ENCODE measurements at places on chromosomes 11 and 22.

GRCh38 chr11:33866936-33867335 lies 24.9 kb downstream of the LMO2 start:
- DNase-seq, result no peak

- no peak for DNase-seq
These were observed 61.4 kb upstream of the PTPRJ start for GRCh38 chr11:47918882-47919495.

- DNase-seq, result no peak
These were observed 1.5 kb upstream of the TRABD start for GRCh38 chr22:50184004-50184901.

GRCh38 chr11:76074148-76075095 lies 131.9 kb downstream of the WNT11 start:
- no peak for DNase-seq

DNA sequence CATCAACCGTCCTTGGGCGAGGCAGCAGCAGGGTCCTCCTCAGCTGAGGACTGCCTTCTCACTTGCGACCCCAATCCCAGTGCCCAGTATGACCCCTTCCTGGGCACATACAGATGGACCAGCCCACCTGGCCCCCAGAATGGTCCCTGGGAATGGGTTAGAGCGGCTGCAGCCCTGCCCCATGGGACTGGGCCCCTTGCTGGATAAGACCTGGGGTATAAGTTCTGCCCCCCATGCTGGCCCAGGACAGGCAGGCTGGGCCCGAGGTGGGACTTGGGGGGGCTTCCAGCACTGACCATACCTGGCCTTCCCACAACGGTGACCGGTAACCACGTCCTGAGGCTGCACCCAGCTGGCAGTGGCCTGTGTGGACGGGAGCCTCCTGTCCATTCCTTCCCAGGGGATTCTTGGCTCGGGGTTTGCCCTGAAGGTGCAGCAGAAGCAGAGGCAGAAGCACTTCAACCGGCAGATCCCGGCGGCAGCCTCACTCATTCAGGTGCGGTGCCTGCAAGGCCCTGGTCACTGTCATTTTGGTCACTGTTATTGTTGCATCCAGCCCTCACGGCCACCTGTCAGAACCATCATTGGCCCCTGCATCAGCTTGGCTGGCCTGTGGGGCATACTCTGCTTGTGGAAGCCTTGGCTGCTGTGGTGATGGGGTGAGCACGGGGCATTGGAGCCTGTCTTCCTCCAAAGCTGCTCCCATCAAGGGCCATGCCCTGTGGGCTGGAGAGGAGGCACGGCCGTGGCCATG lies 114.8 kb downstream of the KCNQ1OT1 start:
- DNase-seq, result no peak

- DNase-seq, result no peak
These were observed 35.6 kb upstream of the EHF start for GRCh38 chr11:34585304-34585734.

DNA sequence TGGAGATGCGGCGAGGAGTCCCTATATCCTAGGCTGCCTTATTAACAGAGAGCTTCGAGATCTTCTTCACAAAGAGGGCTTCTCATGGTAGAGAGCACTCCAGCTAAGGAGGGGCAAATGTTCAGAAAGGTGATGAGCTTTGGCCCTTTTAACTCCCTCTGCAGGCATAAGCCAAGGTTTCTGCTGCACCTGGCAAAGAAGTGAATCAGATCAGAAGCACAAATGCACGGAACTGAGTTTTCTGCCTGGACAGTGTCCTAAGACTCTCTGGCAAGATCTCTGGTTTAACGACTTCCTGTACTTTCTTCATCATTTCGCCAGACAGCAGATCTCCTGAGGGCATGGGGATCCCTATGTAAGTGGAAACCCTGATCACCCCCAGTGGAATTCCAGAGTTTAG lies 37.2 kb downstream of the POU2AF3 start:
- DNase-seq, result no peak

GRCh38 chr11:126841999-126842398 lies 158.6 kb downstream of the KIRREL3 start:
- no peak for DNase-seq

DNA sequence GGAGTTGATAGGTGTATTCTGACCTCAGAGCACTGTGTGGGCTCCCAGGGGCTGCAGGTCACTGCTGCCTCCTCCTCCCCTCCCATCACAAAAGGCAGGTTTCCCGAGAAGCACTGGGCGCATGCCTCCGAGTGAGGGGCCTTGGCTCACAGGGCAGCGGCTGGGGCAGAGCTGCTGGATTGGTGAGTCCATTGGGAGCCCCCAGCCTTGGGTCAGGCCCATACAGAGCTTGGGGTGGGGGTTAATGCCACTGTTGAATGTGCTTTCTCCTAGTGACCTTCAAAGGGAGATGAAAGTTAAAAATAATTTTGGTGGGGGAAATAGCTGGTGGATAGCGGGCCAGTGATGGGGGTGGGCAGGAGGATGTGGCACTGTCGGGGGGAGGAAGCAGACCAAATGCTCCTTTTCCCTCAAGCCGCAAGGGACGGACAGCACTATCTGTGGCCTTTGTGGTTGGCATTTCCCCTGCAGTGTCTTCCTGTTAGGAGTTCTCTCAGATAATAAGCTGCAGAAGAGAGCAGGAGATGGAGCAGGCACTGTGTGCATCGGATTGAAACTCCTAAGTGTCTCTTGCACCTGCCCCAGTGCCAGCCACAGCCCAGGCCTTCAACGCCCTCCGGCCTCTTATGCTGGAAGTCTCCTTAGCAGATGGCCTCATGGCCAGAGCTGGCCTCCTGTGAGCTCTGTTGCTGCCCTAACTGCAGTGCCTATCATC lies 3.2 kb downstream of the TUBA8 start:
- no peak for DNase-seq

- no peak for DNase-seq
These were observed 75.2 kb downstream of the DDIAS start for GRCh38 chr11:82976786-82977185.

- DNase-seq, result no peak
These were observed 217.6 kb downstream of the CADM1 start for GRCh38 chr11:115286614-115287013.

DNA sequence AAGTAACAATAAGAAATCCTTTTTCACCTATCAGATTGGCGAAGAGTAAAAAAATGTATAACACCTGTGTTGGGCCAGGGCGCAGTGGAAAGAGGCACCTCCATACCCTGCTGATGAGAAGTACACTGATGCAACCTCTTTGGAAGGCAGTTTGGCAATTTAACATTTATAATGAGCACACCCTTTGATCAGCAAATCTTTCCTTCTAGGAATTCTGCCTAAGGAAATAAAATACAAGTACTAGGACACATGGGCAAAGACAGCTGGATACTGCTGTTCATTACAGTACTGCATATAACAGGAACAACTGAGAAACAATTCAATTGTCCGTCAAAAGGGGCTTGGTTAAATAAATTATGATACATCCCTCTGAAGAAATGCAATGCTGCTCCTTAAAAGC lies 110.1 kb downstream of the RPL27A start:
- no peak for DNase-seq

DNA sequence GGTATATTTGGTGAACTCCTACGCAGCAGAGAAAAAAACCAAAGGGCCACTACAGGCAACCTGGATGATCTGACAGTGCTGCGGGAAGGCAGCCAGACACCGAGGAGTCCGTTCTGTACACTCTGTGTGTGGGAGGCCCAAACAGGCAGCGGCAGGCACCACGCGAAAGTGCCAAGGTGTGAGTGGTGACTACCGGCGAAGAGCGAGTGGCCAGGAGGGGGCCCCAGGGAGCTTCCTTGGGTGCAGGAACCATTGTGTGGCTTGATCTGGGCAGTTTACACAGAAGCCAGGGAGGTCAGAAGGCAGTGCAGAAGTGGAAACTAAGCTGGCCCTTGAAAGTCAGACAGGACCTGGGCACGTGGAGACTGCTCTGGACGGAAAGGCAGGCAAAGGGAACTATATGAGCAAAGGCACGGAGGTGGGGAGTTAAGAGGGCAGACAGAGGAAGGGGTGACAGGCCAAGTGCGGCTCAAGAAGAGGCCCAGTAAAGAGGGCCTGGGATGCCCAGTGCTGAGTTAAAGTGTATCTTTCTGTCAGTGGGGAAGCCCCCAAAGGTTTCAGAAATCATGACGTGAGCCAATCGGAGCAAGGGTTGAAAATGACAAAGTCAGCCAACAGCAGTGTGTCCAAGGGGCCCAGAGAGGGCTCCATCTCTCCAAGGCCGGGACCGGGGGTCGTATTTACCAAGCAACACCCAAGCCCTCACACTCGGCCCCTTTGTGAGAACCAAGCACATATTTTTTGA lies 10.6 kb downstream of the TMEM184B start:
- peak; percentile 4 for DNase-seq

DNA sequence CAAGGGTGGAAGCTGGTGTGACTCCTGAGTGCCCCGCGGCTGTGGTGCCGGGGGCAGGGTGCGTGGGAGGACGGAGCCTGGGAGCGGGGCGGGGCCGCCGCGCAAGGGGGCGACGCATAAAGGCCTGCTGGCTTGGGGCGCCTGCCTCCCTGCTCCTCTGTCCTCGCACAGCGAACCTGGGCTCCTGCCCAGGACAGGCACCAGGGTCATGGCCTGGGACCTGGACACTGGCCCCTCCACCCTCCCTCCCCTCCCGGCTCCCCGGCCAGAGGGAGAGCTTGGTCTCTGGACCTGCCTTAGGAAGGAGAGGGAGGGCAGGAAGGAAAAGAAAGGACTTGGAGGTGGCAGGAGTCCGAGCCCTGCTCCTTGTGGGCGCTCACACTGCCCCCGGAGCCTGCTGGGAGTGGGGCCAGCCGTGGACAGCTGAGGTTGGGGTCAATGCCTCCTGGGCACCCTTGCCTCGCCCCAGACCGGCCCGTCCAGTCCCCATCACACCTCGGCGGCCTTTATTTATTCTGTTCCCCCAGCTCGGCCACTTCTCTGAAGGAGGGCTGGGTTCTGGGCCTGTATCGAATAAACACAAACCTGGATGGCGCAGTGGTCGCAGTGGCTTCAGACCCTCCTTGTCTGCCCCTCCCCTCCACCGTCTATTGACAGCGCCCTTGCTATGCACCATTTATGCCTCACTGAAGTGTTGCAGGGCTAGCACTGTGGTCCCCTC lies 8.7 kb downstream of the SLC16A8 start:
- no peak for DNase-seq

GRCh38 chr11:9747828-9748227 lies 84.0 kb downstream of the SWAP70 start:
- DNase-seq, result no peak

DNA sequence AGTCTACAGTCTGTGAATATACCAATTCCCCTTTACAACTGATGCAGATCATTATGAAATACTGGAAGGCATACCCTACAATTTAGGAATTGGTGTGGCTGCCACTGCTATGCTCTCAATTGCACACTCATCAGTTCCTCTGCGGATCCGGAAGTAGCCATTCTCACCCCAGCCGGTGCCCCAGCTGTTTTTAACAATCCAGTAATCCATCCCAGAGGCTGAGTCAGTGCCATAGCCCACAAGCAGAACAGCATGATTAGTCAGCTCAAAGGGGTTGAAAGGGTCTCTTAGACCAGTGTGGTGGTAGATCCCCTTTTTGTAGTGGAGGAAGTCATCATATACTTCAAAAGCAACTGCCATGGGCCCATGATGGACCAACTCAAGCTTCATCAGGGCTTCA lies 43.6 kb downstream of the CTSC start:
- DNase-seq, result no peak

GRCh38 chr22:44047891-44048301 lies 23.8 kb downstream of the PARVB start:
- no peak for DNase-seq

DNA sequence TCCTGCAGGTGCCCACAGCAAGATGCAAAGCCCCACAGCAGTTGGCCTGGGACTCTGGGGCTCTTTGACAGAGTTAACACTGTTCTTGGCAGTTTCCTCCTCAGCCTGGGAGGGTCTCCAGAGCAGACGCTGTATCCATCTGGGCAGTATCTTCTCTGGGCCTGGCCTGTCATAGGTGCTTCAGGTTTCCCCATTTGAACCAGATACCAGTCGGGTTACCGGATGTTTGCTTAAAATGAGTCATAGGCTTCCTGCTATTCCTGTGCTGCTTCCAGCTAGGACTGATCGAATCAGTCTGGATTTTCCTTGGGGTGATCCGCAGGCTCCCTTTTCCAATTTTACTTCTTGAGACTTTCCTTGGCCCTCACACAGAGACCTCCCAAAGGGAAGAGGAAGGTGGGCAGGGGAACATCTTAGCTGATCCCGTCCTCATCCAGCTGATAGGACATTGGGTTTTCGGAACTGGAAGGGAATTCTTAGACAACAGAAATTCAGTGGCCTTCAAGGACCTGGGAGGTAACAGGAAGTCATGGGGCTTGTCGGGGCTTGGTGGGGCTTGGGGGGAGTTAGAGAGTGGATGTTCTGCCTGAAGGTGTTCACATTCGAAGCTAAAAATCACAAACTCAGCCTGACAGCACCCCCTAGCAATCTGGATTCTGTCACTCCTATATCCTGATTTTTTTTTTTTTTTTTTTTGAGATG lies 2.4 kb upstream of the RANGAP1 start:
- DNase-seq, result no peak

- no peak for DNase-seq
These were observed 7.3 kb downstream of the TRIM34 start for GRCh38 chr11:5631969-5632635.
